ENCODE measurements at places on chromosomes 6 and 20.

DNA sequence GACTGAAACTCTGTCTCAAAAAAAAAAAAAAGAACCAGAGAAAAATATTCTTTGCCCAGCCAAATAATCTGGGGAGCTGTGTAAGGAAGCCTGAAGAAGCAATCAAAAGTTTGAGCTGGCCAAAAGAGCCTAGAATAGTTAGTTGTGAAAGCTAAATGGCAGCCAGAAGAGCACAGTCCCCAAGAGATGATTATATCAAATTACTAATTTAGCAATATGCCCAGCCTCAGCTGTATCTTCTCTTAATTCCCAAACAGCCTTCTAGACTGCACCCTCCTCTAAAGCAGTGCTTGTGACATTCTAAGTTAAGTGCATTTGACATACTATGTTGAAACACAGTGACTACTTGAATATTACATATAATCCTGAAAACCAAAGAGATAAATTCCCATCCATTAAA lies 38.9 kb downstream of the CDK19 start:
- no peaks in the 10 kb centered on the region for H3K27me3 ChIP-seq
- no peak for DNase-seq
- no peak overlapping the region for H3K27ac ChIP-seq
- H3K4me1 ChIP-seq = no peaks in the 10 kb centered on the region

DNA sequence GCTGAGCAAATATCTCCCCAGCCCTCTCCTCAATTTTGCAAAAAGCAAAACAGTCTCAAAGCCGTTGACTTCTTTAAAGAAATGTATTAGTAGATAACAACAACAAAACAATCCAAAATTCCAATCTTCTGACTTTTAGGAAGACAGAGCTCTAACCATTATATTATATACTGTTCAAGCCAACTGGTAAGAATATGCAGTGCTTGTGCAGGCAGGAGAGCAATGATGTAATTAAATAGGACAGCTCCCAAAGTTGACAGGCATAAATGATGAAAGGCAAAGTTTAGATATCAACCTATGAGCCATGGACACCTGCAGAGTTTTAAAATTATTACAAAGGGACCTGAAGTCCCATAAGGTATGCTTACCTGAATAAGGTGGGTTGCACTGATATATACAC lies 16.6 kb upstream of the CEP85L start:
- no peaks in the 10 kb centered on the region for H3K4me1 ChIP-seq
- H3K4me3 ChIP-seq = no peak overlapping the region
- no peak overlapping the region for H3K27ac ChIP-seq
- no peaks in the 10 kb centered on the region for H3K36me3 ChIP-seq

DNA sequence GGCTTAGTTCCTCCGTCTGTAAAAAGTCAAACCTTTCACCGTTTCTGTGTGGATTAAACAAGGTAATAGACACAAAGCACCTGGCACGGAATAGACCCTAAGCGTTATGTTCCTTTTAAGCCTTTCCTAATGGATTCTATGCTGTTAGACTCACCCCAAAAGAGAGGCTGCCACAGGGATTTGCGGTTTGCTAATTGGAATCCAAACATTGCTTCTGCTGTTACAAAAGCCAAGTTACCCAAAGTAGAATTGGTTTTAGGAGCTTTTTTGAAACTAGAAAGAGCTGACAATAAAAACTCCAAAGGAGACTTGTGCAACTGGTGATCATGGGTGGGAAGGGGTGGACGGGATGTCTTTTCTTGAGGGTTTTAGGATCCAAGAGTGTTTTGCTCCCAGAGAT lies 178.0 kb downstream of the BMP7 start:
- DNase-seq = no peak
- H3K4me1 ChIP-seq = peaks cover 19% of the 10 kb centered on the region
- no peak overlapping the region for H3K27ac ChIP-seq

DNA sequence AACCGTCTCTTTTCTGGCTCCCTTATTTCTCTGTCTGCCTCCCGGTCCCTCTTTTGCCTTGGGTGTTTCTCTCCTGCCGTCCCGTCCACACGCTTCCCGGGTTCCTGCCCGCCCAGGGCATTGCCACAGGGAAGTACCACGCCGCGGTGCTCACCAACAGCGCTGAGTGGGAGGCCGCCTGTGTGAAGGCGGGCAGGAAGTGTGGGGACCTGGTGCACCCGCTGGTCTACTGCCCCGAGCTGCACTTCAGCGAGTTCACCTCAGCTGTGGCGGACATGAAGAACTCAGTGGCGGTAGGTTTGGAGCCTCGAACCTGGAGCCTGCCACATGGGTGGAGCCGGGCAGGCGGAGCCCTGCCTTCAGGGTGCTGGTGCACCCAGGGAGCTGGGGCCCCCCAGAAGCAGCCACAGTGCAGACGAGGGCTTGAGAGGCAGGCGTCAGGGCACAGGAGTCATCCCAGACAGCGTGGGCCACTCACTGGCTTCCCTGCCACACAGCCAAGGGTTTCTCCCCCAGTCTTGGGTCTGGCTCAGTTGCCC lies 21.3 kb downstream of the NPEPL1 start:
- peaks cover 78% of the 10 kb centered on the region for H3K36me3 ChIP-seq
- H3K4me1 ChIP-seq = peaks cover 30% of the 10 kb centered on the region
- no peaks in the 10 kb centered on the region for H3K27me3 ChIP-seq
- H3K4me3 ChIP-seq = no peak overlapping the region
- DNase-seq = no peak

DNA sequence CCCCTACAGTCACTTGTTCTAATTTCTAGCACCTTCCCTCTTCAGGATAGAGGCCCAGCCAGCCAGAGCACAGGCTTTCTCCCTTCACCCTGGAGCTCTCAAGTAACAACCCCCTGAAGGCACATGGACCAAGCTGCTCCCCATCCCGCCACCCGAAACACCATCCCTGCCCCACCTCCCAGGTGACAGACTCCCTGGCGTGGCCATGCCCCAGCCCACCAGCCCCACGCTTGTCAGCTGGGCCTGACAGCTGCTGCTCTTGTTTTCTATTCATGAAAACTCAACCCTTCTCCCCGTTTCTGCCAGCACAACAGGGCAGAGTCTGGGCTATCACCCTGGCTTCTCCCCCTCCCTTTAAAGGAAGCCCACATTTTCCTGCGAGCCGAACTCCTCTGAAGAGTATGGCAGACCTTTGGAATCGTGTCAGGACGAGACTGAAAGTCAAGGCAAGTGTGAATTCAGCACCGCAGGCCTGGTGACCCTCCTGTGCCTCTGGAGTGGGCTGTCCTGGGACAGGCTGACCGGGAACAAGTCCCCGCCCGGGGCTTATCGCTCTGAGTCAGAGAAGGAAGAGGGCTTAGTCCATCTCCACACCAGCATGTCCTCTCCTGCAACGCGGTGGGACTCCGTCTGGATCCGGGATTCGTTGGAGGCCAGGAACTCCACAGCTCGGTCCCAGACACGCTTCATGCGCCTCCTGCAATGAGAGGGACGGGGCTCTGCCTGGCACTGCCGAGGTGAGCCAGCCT lies 16.7 kb downstream of the LEMD2 start:
- no peak overlapping the region for H3K4me3 ChIP-seq
- H3K27ac ChIP-seq = peak overlapping the region; percentile 78
- H3K4me1 ChIP-seq = peaks cover 60% of the 10 kb centered on the region
- DNase-seq = no peak
- H3K36me3 ChIP-seq = peaks cover 58% of the 10 kb centered on the region
- H3K27me3 ChIP-seq = no peaks in the 10 kb centered on the region

- H3K4me1 ChIP-seq = no peaks in the 10 kb centered on the region
- no peaks in the 10 kb centered on the region for H3K27me3 ChIP-seq
- H3K4me3 ChIP-seq = no peak overlapping the region
- H3K36me3 ChIP-seq = no peaks in the 10 kb centered on the region
- H3K27ac ChIP-seq = no peak overlapping the region
Observed at GRCh38 chr20:12660918-12661317, 347.9 kb upstream of the SPTLC3 start.

DNA sequence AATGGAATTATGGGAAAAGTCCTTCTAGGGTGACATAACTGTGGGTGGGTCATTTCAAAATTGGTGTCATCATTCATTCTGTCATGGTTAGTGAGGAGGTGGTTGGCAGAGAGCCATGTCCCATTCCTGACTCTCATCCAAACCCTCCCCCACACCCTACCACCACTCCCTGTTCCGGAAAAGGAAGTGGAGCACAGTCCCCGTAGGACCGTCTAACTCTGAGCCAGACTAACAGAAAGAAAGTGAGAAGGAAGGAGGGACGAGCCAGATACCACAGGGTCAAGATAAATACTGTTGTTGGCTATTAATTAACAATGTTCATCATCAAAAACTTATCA lies 4.8 kb downstream of the TRIM10 start:
- H3K4me3 ChIP-seq = no peak overlapping the region
- peaks cover 12% of the 10 kb centered on the region for H3K27me3 ChIP-seq
- no peak overlapping the region for H3K27ac ChIP-seq
- H3K4me1 ChIP-seq = no peaks in the 10 kb centered on the region

GRCh38 chr6:158548418-158549161 lies 11.3 kb upstream of the TMEM181 start:
- no peaks in the 10 kb centered on the region for H3K27me3 ChIP-seq
- peaks cover 10% of the 10 kb centered on the region for H3K36me3 ChIP-seq
- no peak overlapping the region for H3K4me3 ChIP-seq
- peaks cover 24% of the 10 kb centered on the region for H3K4me1 ChIP-seq
- no peak for DNase-seq

DNA sequence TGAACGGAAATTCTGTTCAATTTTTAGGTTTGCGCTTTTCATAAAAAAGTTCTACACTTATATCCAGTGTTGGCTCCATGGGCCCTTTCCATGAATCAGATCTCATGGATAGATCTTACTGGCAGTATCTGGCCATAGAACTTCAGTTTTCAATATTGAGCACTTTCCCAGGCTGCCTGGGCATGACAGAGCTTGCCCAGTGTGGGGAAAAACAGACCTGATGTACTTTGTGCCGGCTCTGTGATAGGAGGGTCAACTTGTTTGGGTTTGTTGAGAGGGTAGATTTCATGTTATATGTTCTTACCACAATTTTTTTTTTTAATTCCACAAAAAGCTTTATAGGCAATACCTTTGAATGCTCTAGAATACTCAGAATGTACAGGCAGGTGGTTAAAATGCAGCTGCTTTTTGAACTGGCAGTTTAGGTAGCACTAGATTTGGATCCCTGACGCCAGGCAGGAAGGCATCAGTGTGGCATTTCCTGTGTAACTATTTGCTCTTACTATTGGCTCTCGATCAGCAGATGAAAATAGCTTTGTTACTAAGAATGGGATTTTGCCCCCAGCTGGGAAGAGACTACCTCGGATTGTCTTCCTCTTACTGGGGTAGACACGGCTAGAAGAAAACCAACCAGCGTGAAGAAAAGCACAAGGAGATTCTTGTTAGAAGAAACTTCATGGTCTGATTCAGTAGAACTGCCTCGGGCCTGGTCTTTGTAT lies 404.9 kb upstream of the SOX4 start:
- H3K4me3 ChIP-seq = no peak overlapping the region
- H3K36me3 ChIP-seq = no peaks in the 10 kb centered on the region
- no peak overlapping the region for H3K27ac ChIP-seq
- H3K4me1 ChIP-seq = peaks cover 11% of the 10 kb centered on the region
- H3K27me3 ChIP-seq = no peaks in the 10 kb centered on the region

Data from spinal cord (tissue), 10 donors.